ENCODE measurements at places on chromosomes 3 and 15.

DNA sequence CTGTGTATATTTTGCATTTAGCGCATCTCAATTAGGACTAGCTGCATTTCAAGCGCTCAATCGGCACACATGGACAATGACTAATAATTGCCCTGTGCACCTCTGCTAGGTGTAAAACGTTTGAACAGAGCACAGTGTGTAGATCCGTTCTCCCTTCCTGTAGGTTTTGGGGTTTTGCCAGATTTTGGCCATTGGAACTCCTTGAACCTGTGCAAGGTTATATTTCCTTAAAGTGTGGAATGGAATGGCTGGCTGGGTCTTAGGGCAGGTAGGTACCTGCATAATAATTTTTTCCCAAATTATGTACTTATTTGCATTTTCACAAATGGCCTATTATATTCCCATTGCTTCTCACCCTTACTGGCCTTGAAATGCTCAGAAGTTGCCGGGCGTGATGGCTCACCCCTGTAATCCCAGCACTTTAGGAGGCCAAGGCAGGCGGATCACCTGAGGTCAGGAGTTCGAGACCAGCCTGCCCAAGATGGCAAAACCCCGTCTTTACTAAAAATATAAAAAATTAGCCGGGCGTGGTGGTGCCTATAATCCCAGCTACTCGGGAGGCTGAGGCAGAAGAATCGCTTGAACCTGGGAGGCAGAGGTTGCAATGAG lies 777 bp downstream of the RNU5B-1 start:
- no peak for DNase-seq

DNA sequence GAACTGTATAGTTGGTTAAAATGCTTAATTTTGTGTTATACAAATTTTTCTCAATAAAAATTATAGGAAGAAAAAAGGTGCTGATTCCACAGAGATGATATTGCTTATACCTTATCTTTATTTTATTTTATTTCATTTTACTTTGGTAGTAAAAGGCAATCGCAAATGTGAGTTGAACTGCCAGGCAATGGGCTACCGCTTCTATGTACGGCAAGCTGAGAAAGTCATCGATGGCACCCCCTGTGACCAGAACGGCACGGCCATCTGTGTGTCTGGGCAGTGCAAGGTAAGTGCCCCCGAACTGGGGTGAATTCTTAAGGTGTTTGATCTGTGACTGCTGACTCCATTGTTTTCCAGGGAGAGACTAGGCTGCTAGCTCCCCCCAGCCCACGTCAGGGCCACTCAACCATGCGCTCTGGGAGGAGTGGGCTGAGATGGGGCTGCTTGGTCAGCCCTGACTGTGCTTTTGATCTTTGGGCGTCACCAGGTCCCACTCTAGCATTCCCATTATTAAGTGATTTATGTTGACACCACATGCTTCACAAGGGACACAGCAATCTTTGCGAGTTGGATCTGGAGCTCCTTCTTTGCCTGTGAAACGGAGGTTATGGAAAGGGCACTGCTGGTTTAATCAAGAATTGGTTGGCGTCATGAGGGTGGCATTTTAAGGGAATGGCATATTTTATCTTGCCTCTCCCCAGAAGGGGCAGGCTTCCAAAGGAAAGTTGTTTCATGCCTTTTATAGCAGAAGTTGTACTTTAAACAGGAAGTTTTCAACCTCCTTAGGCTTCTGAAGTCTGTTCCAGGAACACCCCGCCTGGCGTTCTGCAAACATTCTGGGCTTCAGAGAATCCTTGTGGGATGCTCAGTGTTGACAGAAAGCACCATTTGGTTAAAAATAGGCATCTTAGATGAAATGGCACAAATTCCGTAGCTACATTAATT lies 296.5 kb downstream of the THSD4 start:
- no peak for DNase-seq

DNA sequence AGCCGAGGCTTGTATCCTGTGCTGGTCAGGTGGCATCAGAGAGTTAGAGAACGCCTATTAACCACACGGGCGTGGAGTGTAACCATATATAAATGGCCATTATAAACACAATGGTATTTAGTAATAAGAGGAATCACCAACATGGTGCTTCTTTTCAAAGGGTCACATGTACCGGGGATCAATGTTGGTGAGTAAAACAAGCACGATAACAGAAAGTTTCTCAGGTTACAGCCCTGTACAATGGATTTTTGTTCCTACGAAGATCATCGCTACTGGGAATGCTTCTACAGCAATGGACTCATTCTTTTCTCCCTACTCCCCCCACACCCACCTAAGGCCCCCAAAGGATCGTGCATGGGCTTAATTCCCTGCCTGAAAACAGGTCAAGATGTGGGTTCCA lies 42.5 kb downstream of the MEIS2 start:
- DNase-seq: no peak

GRCh38 chr3:194280777-194281176 lies 70.4 kb downstream of the CPN2 start:
- no peak for DNase-seq

GRCh38 chr15:45182996-45183395 lies 4.8 kb downstream of the SHF start:
- DNase-seq: no peak

DNA sequence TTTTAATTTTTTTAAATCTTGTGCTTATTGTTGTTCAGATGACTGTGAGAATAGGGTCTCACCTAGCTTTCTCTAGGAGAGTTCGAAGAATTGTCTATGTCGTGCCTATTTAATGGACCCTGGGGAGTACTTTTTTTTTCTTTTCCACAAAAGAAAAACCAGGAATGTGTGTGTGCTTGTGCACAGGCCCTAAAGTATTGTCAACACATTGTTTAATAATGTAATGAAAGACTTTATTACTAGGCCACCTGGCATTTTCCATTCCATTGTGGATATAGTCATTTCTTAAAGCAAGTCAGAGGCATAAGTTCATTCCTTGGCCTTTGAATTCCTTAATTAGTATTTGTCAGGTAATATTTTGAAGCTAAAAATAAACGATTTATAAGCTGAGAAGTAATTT lies 135.9 kb downstream of the KLHL25 start:
- no peak for DNase-seq

- no peak for DNase-seq
Measured at GRCh38 chr3:6281662-6282061, 579.3 kb upstream of the GRM7 start.

DNA sequence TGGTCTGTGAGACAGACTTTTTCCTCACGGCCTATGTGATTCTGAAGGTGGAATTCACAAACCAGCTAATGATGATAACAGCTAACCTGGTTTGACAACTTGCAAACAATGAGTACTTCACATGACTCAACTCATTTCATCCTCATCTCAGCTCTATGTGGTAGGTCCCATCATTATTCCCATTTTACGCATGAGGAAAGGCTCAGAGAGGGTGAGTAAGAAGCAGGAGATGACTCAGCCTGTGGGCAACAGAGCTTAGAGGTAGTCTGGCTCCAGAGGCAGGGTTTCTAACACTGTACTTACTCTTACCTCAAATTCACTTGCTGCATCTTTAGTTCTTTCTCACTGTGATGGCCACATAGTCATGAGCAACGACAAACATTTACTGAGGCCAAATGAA lies 25.8 kb upstream of the PSMD6 start:
- DNase-seq: no peak

DNA sequence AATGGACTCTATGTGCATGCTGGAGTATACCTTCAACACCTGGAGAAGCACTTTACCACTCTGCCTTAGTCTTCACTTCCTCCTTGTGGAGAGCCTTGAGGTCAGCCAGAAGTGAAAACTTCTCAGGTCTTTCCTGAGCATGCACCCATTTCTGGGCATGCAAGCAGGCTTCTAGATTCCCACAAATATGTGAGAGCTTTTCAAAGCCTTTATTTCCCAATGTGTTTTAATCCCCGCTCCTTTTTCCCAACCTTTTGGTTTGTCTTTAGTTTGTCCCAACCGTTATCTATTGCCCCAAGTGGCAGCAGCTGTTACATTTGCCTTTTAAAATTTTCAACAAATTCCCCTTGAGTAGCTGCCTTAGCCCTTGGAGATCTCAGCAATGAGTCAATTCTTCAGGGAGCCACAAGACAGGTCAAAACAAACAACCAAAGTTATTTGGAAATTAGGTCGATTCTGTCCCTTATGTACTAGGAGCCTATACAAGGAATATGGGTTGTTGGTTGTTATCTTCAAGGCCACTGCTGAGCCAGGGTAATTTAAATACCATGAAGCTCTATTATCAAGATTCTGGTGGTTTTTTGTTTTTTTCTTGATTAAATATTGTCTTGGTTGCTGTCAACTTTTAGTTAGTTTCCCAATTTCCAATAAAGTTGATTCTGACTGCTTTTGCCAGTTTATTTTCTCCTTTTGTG lies 44.4 kb downstream of the LSM3 start:
- no peak for DNase-seq

- no peak for DNase-seq
Measured at GRCh38 chr15:47366884-47367283, 350.4 kb upstream of the SEMA6D start.
